ENCODE measurements at places on chromosomes 5 and 9. TPM values are rescaled to one million over a fixed set of nuclear protein-coding genes. Genes with fewer than 3 reads are reported as not detected.

DNA sequence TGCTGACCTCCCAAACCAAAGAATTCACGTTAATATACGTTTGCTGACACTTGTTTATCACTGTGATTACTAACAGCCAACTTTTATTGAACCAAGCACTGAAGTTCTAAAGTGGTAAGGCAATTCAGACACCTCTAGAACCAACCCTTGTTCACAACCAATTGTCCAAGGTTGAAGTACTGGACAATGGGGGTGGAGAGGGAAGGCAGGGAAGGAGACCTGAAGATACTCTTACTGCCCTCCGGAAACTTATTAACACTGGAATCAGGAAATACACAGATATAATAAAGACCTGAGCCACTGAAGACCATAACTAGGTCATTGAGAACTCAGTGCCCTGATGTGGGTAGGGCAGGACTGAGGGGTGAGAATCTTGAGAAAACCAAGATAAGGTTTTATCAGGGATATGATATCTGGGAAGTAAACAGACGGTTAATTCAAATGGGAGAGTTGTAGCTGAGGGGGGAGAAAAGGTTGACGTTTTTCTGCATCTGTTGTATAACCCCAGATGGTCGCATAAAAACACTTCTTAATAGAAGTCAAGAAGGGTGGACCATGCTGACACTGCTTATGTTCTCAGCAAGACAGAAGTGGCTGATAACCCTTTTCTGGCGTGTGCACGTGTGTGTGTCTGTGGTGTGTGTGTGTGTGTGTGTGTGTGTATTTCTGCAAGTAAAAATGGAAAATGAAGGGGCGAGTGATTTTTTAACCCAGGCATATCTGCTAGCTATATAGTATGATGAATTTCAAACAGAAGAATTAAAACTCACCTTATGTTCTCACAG lies 125.9 kb downstream of the LHFPL2 start:
- no peak for DNase-seq

DNA sequence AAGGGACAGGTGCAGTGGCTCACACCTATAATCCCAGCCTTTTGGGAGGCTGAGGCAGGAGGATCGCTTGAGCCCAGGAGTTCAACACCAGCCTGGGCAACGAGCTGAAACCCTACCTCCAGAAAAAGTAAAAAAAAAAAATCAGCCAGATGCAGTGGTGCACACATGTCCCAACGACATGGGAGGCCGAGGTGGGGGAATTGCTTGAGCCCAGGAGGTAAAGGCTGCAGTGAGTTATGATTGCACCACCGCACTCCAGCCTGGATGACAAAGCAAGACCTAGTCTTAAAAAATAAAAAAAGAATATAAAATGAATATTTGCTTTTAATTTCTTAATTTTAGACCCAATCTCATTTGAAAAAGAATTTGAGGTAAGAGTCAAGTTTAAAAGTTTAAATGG lies 143.5 kb downstream of the LPAR1 start:
- no peak for DNase-seq

The BARHL1 gene
- not detected for total RNA-seq

The ADAMTS12 gene
- 4.1 TPM for total RNA-seq

DNA sequence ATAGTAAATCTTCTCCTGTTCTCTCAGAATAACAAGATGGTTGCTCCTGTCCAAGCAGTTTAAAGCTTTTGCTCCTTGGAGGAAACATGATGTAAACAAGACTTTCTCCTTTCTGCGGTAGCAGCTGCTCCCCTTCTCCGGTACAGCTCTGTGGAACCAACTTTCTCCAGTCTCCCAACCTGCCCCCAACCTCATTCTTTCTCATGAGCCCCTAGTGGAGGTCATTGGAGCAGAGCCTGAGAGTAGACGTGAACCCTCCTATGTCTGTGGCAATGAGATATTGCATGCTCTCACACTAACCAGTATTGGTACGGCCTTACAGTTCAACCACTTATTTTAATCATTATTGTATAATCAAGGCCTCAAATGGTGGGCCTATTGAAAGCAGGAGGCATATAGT lies 483.8 kb upstream of the CDH10 start:
- DNase-seq, result no peak

- DNase-seq, result peak; percentile 78
Measured at GRCh38 chr9:83034587-83034986, 28.4 kb downstream of the RASEF start.

DNA sequence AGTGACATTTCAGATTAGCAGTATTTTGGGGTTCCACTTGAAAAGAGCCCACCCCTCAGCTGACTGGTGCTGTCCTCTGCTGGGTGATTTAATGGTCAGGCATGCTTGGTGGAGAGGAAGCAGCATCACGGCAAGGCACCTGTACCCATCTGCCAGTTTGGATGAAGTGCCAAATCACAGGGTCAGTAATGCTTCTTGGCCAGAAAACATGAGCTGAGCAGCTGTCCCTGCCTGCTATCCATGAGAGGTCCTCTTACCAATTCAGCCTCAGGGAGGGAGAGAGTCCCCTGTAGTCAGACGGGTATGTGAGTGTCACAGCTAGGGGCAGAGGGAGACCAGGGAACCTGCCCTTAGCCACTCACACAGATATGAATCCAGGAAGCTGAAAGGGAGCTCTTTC lies 137.9 kb downstream of the SEC61B start:
- DNase-seq, result no peak
